ENCODE measurements at places on chromosomes 5 and 9. TPM values are rescaled to one million over a fixed set of nuclear protein-coding genes. Genes with fewer than 3 reads are reported as not detected.
A peak's percentile ranks its signal among the peaks of the same experiment; 100 is the strongest.

Gene BTNL8
- total RNA-seq, result not detected

Gene GFM2
- total RNA-seq, result 31.8 TPM

Gene PRDM9
- not detected for total RNA-seq

Gene BAAT
- not detected for total RNA-seq

Gene DRD1
- 0.18 TPM for total RNA-seq

GRCh38 chr9:121122246-121123032 lies 47.7 kb downstream of the CNTRL start:
- peak; percentile 14 for DNase-seq

DNA sequence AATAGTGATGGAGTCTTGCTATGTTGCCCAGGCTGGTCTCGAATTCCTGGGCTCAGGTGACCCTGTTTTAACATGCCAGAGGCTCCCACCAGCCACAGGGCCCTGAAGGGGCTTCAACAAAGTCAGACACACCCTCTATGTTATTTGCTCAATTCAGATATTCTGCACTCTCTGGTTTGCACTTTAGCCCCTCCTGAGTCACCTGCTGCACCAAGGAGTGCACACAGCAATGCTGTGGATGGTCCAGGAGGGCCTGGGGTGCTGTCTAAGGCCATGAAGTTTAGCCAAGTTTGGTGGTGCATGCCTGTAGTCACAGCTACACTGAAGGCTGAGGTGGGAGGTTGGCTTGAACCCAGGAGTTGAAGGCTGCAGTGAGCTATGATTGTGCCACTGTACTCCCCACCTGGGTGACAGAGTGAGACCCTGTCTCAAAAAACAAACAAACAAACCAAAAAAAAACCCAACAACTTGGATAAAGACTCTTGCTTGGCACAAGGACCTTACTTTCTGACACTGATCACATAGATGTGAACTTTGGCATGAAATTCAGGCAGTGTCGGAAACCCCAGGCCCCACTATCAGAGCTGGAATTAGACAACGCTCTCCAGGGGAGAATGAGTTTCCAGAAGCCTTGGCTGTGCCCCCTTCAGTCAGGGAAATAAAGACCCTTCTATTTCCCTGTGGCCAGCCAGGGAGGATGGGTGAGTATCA lies 39.7 kb upstream of the CDKN2AIPNL start:
- DNase-seq, result no peak

- DNase-seq, result no peak
These were observed 13.9 kb downstream of the TGFBI start for GRCh38 chr5:136042665-136043121.

- DNase-seq, result no peak
These were observed 29.7 kb downstream of the ACTBL2 start for GRCh38 chr5:57452885-57453284.

- no peak for DNase-seq
These were observed 23.5 kb upstream of the FOXD1 start for GRCh38 chr5:73472116-73472515.

DNA sequence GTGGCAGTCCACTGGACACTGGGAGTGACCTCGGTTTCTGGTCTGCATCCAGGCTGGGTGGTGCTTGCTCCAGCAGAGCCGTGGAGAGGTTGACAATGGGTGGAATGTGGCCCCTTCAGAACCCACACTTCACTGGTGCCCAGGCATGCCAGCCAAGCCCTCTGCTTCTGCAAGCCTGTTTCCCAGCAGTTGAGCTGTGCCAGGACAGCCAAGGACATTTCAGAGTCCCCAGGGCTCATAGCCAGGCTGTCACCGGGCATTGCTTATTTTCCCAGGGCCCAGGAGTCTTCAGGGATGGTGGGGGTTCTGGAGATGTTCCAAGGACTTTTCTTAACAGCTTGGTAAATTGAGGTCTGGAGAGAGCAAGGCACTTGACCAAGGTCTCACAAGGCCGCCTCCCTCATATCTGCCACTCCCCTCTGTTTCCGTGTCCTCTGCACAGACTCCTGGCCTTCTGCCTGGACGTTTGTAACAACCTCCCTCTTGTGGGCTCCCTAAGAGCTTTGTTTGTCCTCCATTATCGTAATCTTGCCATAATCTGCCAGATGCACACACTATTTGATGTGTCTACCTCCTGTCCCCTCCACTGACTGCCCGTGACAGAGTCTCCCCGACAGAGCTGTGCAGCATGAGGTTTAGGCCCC lies 3.8 kb upstream of the NDST1 start:
- DNase-seq, result peak; percentile 63

GRCh38 chr5:16617274-16617968 lies 624 bp upstream of the RETREG1 start:
- no peak for DNase-seq

DNA sequence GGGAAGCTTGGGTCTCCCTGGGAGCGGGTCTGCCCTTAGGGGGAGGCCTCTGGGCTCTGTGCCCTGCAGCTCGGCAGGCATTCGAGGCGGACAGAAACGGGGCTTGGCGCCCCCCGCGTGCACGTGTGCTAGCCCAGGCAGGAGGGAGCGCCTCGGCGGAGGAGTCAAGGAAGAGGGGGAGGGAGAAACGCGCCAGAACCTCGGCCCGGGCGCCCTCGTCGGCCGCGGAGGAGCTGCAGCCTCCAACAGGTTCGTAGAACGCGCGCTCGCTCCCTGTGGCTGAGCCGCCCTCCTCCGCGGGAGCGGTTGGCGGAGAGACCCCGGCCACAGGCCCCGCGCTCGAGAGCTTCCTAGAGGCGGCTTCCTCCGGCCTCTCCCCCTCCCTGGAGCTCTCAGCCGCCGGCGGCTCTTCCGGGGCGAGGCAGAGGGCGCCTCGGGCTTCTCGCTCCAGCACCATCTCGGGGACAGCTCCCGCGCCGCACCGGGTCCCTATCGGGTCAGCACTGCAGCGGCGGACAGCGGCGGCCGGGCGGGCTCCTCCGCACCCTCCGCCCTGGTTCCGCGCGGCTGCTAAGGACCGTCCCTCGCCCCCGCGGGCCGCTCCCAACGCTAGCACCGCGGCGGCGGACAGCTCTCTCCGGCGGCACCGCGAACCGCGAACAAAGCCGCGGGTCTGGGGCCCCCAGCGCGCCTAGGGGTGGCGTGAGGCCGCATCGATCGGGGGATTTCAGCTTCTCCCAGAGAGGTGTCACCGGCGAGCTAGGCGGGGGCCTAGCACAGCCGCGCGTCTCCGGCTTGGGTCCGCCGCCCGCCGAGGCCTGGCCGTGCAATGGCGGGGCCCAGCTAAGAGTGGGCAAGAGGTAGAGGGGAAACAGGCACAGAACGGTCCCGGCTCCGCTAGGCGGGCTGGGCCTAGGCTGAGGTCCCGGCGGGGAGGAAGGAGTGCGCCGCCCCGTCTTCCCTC lies 74.6 kb upstream of the CPLX2 start:
- peak; percentile 57 for DNase-seq

GRCh38 chr9:123377211-123377971 lies 21.4 kb downstream of the CRB2 start:
- no peak for DNase-seq

DNA sequence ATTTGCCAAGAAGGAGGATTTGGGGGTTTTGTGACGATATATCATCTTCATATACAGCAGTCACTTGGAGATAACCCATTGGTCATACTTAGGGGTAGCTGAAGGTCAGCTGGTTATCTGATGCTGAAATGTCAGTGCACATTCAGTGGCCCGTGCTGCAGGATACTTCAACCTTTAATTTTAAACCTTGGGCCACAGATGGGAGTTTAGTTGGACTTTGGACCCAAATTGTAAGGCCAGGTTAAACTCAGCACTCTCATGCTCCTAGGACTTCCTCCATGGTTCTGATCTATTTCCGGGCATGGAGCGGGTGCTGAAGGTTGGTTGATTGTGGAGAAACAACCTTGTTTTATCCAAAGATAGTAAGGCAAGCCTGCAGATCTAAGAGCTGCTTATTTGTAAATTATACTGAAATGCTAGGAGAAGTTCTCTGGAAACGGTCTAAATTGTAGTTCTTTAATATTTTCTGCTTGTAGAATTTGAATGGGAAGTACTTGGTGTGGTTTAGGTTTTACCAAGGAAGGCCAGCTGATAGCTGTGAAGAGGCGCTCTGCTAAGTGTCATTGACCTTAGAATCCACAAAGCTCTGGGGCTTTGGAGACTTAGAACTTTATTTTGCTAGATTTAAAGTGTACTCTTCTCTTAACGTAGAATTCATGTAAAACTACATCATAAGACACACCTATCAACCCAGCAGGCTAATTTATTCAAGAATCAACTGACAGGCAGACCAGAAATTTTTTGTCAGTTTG lies 38.6 kb downstream of the SLC44A1 start:
- DNase-seq, result no peak

DNA sequence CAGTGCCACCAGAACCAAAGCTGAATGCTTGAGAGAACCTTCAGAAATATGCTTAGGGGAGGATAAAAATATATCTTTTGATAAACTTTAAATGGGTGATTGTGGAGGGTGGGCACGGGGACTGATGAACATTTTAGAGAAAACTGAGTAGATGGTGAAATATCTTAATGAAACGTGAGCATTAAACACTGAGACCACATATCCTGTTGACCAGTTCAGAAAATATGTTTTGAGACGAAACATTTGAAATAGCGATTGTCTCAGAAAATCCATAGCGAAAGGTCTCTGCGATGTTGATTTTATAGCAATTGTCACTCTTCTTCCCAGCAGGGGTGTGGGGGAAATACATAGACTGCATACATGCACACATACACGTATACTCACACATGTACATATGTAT lies 231.0 kb downstream of the ESM1 start:
- no peak for DNase-seq

GRCh38 chr5:34959323-34959722 lies 30.0 kb downstream of the DNAJC21 start:
- DNase-seq, result peak; percentile 38

DNA sequence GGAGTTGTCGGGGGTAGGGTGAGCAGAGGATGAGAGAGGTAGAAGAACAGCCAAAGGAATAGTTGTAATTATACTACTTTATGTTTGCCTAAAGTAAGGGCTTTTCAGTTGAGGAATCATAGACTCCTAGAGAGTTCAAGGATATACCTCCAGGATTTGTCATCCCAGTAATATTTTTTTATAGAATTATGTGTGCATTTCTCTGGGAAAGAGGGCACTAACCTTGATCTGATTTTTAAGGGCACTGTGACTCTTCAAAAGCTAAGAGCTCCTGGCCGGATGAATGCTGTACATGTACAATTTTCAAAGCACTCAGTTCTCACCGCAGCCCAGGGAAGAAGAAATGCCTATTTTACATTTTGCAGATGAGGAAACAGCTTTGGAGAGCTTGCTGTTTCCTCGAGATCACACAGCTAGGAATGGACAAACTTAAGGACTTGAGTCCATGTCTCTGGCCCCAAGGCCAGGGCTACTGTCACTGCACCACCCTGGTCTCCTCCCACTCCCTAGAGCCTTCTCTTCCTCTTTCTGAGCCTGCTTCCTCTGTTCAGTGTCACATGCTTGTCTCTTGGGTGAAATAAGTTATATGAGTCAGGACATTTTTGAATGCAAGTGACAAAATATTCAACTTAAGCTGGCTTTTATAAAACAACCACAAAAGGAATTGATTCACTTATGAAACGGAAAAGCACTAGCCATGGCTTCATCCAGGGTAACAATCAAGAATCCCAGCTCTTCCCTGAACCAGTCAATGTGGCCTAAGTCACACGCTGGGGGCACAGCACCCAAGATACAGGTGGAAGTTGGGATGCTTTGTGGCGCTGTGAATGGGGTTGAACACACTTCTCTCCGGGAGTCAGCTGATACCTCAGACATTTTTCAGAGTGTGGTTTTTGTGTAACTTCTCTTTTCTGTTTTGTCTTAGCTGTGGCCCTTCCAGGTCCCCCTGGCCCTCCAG lies 45.7 kb upstream of the TGFBR1 start:
- no peak for DNase-seq

DNA sequence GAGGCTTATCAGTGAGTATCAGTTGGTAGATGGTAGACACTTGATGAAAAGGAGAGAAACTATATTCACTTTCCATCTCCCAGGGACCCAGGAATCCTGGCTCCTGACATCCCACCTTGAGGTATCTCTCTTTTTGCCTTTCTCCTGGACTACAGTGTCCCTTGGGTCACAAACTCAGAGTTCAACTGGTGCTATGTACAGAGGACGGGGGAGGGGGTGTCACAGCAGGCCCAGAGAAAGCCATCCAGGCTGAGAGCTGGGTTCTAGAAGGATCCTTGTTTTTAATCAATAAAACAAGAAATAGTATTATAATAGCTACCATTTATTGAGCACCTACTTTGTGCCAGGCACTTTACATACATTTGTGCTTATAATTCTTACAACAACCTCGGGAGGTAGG lies 10.3 kb downstream of the MYORG start:
- no peak for DNase-seq

GRCh38 chr9:109857336-109857735 lies 77.3 kb downstream of the PALM2AKAP2 start:
- DNase-seq, result no peak

DNA sequence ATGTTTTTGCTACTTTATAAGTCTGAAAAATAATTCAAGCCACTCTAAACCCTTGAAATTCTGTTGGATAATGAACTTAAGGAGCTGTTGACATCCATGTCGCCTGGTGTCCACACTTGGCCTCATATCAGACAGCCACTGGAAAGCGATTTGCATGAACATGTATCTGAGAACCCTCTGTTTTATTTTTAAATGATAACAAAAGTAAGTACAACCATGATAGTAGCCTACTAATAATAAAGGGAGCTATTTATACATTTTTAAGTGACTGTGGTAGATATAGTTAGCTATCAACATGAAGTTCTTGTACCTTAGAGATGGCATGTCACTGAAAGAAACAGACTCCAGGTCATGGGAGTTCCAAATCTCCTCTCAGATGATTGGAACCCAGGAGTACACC lies 53.3 kb downstream of the PLCXD3 start:
- no peak for DNase-seq

- peak; percentile 53 for DNase-seq
These were observed 287.9 kb downstream of the AGTPBP1 start for GRCh38 chr9:85453850-85454249.

DNA sequence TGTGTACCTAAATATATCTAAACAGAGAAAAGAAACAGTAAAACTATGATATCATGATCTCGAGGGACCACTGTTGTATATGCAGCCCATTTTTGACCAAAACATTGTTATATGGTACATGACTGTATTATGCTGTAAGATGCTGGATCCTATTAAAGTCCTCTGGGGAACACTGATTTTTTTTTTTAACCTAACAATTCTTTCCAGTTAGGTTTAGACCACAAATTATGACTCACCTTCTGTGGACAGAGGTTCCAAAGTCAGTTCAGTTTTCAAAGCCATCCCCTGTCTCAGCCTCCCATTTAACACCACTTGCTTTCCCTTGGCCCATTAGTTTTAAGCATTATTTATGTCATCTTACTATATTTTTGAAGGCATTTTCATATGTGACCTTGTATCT lies 27.1 kb downstream of the TRMO start:
- DNase-seq, result no peak
